Activated T-cell treated with anti-CD3 and anti-CD28 coated beads, Interleukin-2, amount 50 U/mL, for 72 hours (primary cell): ENCODE measurements at places on chromosomes 2 and 18.

DNA sequence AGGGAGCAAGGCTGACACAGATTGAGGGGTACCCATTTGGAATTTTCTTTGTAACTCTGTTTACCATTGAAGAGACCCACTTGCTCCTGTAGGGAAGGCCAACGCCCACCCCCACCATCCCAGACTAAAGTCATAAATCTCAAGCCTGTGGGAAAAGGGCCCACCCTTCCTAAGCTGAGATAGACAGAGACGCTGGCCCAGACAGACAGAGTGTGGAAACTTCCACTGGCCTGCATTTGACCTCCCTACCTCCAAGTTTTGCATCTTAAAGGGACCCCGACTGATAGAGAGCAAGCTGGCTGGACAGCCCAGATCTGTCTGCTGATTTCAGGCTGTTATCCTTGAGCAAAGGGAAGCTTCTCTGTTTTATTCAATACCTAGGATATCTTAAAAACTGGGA, 48.2 kb upstream of the SLC14A2 start:
- H3K27ac ChIP-seq, result no peak overlapping the region
- no peaks in the 10 kb centered on the region for H3K4me1 ChIP-seq
- DNase-seq, result no peak
- H3K27me3 ChIP-seq, result no peaks in the 10 kb centered on the region

DNA sequence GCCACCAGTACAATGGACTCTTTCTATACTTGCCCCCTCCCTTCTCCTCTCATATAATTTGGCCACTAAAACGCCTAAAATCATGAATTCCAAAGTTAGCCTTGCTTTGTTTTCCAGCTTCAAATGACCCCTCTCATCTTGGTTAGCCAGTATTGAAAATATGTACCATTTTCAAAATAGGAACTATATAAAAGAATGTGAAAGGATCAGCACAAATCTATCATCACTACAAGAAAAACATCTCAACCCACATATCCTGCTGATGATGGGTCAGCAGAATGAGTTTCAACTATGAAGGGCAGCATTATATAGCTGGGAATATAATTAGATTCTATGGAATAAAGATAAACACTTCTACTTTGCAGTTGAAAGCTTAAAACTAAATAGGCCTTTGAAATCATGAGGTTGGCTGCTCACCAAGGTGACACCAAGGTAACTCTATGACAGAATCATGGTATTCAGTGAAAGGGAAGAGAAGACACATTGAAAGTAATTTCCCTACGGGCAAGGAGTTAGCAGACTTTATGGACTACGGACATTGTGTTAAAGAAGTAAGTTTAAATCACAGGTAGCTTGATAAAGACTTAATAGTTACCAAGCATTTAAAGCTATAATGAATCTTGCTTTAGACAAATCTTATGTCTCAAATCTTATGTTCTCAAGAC, 873.0 kb downstream of the CPS1 start:
- no peaks in the 10 kb centered on the region for H3K36me3 ChIP-seq
- no peak overlapping the region for H3K27ac ChIP-seq
- H3K4me3 ChIP-seq, result no peak overlapping the region
- H3K27me3 ChIP-seq, result no peaks in the 10 kb centered on the region
- DNase-seq, result no peak

GRCh38 chr2:163558251-163559021, 177.4 kb downstream of the FIGN start:
- no peaks in the 10 kb centered on the region for H3K36me3 ChIP-seq
- H3K27me3 ChIP-seq, result no peaks in the 10 kb centered on the region
- no peak overlapping the region for H3K27ac ChIP-seq
- no peaks in the 10 kb centered on the region for H3K4me1 ChIP-seq
- no peak for DNase-seq

GRCh38 chr2:239197146-239197545, 203.7 kb downstream of the HDAC4 start:
- H3K27ac ChIP-seq, result no peak overlapping the region
- H3K27me3 ChIP-seq, result no peaks in the 10 kb centered on the region
- H3K4me3 ChIP-seq, result no peak overlapping the region
- no peak for DNase-seq

GRCh38 chr2:122112216-122113005, 357.0 kb downstream of the TSN start:
- DNase-seq, result no peak
- H3K36me3 ChIP-seq, result no peaks in the 10 kb centered on the region
- H3K4me1 ChIP-seq, result no peaks in the 10 kb centered on the region
- no peaks in the 10 kb centered on the region for H3K27me3 ChIP-seq
- H3K27ac ChIP-seq, result no peak overlapping the region

DNA sequence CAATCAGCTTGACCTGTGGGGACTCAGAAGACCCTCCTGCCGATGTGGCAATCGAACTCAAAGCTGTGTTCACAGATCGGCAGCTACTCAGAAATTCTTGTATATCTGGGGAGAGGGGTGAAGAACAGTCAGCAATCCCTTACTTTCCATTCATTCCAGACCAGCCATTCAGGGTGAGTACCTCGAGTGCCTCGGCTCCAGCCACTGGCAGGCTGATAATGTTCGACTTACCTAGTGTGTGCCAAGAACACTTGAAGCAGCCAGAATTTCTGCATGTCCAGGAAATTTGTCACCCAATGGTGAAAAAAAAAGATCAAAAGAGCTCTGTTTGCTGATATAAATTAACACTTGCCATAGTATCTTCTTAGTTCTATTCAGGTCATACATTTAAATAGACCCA, 2.3 kb downstream of the LGALSL start:
- no peak for DNase-seq
- no peak overlapping the region for H3K27ac ChIP-seq
- no peak overlapping the region for H3K4me3 ChIP-seq
- peaks cover 9% of the 10 kb centered on the region for H3K4me1 ChIP-seq
- peaks cover 7% of the 10 kb centered on the region for H3K27me3 ChIP-seq
- H3K36me3 ChIP-seq, result no peaks in the 10 kb centered on the region
